ENCODE measurements at places on chromosomes 7 and 10.

- DNase-seq = no peak
Measured at GRCh38 chr10:115860182-115861107, 412.6 kb downstream of the GFRA1 start.

DNA sequence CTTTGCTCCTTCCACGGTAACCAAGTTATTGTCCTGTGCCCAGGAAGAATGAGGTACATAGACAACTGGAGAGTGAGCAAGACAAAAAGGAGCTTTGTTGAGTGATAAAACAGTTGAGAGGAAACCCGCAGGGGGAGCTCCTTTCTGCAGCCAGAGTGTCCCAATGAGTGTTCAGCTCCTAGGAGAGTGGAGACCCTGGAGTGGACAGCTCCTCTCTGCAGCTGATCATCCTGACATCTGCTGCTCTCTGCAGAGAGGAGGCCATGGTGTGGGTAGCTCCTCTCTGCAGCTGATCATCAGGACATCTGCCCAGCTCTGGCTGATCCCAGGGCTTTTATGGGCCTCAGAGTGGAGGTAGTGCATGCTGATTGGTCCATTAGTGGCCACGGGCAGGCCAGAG, 53.4 kb upstream of the PCDH15 start:
- DNase-seq = no peak

- DNase-seq = no peak
Measured at GRCh38 chr7:105674200-105674920, 93.1 kb upstream of the EFCAB10 start.

DNA sequence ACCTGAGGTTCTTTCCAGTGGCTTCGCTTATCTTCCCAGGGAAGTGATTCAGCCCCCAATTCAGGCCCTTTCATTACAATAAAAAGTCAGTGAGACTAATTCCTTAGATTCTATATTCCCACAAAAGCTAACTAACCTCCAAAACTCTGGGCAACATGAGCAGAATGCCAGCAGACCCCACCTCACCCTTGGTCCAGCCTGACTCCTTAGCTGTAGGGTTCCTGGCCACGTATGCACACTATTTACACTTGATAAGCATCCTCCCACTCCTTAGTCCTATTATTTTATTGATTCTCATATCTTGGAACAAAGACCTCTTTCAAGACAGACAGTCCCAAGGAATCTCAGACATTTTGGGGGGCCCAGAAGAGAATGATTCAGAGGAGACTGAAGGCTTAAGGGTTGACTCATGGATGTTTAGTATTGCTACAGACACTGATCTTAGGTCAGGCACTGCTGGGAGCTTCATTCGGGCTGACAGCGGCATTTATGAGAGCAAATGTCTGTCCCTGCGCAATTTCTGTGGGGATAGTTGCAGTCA, 162.6 kb upstream of the GDF10 start:
- DNase-seq = no peak

DNA sequence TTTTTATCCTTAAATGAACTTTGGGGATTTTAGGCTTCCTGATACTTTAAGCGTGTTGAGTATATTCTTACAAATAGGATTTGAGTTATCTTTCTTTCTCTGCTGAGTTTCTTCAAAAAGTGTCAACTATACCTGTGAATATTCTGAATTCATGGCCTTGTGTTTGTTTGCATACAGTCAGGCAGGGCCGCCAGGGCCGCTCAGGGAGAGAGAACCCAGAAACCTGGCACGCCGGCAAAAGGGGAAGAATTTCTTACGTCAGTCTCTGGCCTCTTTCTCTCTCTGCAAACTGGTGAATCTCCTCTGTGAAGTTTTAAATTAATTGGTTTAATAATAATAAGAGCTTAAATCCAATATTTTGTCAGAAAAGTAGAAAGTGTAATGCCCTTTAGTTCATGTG, 29.3 kb upstream of the BNIP3 start:
- no peak for DNase-seq

GRCh38 chr10:26792758-26793495, 67.8 kb downstream of the ABI1 start:
- no peak for DNase-seq
